ENCODE measurements at places on chromosomes 5 and 9.

DNA sequence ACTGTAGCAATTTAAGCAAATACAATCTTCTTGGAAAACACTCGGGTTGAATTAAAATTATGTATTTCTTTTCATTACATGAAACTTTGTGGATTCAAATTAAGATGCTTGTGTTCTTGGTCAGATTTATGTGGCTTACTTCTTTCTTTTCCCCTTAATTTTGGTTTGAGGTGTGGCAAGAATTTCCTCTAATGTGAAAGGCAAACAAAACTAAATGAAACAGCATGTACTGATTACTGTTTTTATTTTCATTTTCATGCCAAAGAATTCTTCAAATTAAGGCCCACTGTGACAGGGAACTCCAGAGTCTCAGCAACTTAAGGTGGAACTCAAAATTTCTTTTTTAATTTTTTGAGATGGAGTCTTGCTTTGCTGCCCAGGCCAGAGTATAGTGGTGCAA lies at the start of gene OMD:
TSS of gene OMD (minus strand) at position 132 of the 400 bp plus-strand sequence. CDS start 6,913 bp downstream, outside the sequence.
- DNase-seq, result no peak

- DNase-seq, result no peak
Measured at GRCh38 chr5:89946916-89947315, 462.6 kb downstream of the CETN3 start.

- DNase-seq, result no peak
Measured at GRCh38 chr5:180621311-180621710, 28.1 kb downstream of the FLT4 start.

DNA sequence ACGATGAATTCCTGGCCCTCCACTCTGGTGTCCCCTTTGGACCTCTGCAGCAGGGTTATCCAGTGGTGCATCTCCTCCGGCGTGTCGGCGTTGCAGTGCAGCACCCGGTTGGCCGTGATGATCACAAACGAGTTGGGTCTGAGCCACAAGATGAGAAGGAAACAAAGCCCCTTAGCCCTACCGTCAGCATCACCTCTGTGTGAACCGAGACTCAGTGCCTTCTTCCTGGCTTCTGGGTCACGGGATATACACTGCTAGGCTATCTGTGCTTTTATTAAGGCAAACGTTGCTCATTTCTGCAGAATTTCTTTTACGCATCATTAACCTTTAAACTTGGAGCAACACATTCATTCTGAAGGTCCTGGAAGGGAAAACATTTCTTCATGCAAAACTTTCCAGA lies 65.1 kb upstream of the RETREG1 start:
- DNase-seq, result no peak

- no peak for DNase-seq
Measured at GRCh38 chr9:93891050-93891449, 64.1 kb downstream of the BARX1 start.

- DNase-seq, result no peak
Measured at GRCh38 chr5:142281008-142281367, 43.8 kb downstream of the SPRY4 start.

GRCh38 chr5:176514244-176514950 lies 22.8 kb downstream of the RNF44 start:
- DNase-seq, result no peak

DNA sequence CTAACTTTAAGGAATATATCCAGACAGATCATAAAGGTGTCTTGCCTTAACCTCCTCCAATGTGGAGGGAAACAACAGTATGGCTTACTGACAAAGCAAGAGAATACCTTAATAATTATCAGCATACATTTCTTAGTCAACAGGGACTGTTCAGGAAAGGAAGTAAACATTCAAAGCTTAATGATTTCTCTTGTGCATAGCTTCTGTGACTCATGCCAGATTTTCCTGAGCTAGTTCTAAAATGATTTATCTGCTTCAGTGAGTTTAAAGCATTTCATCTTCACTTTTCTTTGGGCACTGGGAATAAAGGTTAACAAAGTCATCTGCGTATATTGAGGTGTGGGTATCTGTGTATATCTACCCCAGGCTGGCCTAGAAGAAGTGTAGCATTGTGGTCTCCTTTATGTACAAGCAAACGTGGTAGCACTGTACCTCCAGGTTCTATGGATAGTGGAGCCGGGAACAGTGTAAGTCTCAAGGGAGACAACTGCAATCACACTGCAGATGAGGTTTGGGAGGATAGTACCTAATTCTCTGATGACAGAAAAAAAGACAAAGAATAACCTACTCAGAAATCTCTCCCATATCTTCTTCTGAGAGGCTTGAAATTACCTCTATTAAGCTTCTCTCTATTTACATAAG lies 284.1 kb downstream of the HCN1 start:
- DNase-seq, result no peak

DNA sequence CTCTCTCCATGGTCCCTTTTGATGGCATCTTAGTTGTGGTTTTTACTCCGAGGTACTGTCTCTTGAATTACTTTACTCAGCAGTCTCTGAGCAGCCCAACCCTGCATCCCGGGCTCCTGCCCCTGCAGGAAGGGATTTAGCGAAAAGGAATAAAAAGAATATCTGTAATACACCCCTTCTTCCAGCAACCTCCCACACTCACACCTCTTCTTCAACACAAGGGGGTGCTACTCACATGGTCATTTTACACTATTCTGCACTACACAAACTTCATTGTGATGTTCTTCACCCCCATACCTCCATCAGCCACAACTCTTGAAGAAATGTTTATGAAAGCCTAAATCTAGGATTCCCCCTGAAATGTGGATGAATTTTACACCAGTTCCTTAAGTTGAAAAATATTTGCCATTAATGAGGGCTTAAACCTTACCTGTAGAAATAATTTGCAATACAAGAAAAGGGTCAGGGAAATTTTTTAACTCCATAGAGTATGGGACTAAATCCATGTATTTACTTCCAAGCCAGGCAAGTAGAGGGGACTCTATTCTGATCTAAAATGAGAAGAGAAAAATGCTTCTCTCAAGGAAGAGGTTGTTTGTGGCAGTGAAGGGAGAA lies 26.0 kb downstream of the TPD52L3 start:
- no peak for DNase-seq

GRCh38 chr9:119273984-119274665 lies 95.1 kb downstream of the BRINP1 start:
- no peak for DNase-seq

GRCh38 chr9:107086460-107086859 lies 196.6 kb upstream of the RAD23B start:
- DNase-seq, result no peak

GRCh38 chr5:62718324-62718723 lies 139.7 kb downstream of the LRRC70 start:
- DNase-seq, result no peak

GRCh38 chr5:154193701-154194121 lies 3.2 kb downstream of the GALNT10 start:
- no peak for DNase-seq

GRCh38 chr9:1231998-1232919 lies 182.1 kb downstream of the DMRT2 start:
- DNase-seq, result no peak

GRCh38 chr5:161058781-161059180 lies 206.8 kb upstream of the ATP10B start:
- DNase-seq, result no peak

DNA sequence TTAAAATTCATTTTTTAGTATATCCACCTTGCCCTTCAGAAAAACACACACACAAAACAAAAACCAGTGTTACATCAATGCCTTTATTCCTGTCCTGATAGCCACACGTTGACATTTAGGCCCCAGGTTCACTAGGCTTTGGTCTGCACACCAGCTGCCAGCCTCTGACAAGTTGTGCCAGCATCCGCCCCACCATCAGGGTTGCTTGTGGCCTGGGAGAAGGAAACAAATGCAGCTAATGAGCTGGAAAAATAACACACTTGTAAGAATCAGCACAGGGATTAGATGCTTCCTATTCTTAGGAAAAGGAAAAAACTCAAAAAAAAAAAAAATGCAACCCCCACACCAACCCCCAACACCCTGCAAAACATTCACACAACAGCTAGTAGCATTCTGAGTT lies 404.0 kb upstream of the GRIA1 start:
- DNase-seq, result no peak

DNA sequence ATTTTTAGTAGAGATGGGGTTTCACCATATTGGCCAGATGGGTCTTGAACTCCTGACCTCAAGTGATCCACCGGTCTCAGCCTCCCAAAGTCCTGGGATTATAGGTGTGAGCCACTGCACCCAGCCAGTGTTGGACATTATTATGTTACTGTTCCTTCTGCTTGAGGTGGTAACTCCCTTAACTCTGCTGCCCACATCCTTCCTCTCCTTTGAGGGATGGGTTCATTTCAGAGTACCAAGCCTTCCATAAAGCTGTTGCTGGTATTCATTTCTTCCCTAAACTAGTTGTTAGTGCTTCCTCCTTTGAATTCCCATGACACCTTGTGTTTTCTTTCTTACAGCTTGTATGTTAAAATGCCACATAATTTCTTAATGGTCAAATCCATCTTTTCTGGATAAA lies 54.0 kb downstream of the CTNNA1 start:
- no peak for DNase-seq

- no peak for DNase-seq
Measured at GRCh38 chr9:2453701-2454100, 167.9 kb upstream of the VLDLR start.

- DNase-seq, result no peak
Measured at GRCh38 chr9:119793218-119793617, 424.0 kb upstream of the BRINP1 start.

DNA sequence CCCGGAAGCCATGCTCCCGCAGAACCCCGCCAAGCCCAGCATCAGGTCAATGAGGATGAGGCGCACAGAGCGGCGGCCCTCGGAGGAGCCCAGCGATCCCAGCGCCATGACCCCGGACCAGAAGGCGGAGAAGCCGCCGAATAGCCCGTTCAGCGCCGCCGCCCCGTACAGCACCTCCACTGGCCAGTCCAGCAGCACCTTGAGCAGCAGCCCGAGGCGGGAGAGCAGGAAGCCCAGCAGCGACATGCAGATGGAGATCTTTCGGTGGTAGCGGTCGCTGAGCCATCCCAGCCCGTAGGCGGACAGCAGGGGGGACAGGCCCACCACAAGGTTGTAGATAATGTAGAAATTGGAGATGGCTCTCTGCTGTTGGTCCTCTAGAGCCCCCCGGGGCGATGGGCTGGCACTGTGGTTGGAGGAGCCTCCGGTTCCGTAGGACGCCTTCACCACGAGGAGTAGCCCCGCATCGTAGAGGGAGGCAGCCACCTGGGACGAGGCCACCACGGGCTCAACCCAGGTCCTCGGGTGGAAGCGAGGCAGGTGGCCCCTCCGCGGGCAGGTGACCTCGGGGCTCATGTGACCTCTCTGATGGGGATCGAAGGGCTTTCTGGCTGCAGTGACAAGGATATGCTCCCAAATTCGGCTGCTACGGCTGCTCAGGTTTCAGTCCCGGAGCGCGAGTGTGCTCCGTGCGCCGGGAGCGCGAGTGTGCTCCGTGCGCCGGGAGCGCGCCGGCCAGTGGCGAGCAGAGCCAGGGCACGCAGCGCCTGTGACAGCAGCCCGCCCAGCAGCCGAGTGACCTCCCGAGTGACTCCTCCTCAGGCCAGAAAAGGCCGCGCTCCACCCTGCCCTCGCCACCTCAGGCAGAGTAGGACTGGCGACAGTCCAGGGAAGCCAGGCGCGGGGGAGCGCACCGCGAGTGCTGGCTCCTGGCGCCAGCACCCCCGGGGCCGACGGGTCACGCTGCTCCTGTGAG lies at the start of gene SLC46A2:
TSS of gene SLC46A2 (minus strand) at position 771 of the 976 bp plus-strand sequence. CDS start at position 576, 195 bp downstream.
- DNase-seq, result no peak

DNA sequence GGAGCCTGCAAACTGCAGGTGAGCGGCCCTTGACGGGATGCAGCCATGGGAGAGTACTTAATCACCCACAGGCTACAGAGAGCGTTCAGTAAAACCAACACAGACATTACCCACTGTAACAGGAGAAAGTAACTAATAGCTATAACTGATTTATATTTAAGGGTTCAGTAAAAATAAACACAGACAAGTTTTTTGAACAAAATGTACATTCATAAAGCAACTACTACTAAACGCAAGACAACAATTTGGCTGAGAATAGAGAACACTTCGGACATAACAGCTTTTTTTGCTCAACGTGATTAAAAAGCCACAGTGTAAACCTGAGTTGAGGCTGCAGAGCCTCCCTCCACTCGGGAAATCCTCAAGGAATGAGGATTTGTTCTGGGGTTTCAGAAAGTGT lies 61.7 kb downstream of the LIFR start:
- DNase-seq, result no peak

- DNase-seq, result no peak
Measured at GRCh38 chr5:96079075-96079474, 117.4 kb upstream of the ELL2 start.

DNA sequence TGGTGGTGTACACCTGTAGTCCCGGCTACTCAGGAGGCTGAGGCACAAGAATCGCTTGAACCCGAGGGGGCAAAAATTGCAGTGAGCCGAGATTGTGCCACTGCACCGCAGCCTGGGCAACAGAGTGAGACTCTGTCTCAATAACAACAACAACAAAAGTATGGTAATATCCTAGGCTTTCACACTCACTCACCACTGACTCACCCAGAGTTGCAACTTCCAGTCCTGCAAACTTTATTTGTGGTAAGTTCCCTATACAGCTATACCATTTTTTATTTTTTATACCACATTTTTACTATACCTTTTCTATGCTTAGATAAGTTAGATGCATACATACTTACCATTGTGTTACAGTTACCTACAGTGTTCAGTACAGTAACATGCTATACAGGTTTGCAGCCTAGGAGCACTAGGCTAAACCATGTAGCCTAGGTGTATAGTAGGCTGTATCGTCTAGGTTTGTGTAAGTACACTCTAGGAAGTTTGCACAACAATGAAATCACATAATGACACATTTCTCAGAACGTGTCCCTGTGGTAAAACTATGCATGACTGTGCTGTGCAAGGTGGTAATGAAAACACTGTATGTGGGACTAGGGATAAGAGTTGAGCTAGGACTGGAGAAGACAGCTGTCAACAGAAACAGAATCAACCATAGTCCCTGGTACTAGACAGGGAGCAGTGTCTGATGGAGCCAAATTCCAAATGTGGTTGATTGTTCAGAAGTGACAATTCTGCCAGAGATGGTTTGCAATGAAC lies 109.5 kb upstream of the RAD23B start:
- no peak for DNase-seq

- no peak for DNase-seq
Measured at GRCh38 chr5:59616413-59616812, 277.1 kb downstream of the PDE4D start.

DNA sequence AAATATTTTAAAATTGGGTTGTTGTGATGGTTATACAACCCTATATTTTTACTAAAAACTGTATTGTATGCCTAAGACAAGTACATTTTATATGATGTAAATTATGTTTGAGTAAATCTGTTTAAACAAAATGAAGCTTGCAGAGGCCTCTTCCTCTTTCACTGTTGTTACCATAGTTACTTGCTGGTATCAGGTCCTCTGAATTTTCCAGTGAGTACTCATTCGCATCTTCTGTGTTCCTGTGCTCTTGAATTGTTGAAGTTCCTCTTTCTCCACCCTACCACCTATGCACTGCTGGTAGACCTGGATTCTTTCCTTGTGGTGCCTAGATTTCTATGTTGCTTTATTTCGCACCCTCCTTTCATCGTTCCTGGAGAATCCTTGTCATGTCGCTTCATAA lies 938.5 kb upstream of the ACO1 start:
- DNase-seq, result no peak

GRCh38 chr5:127014573-127014972 lies 15.8 kb downstream of the MARCHF3 start:
- no peak for DNase-seq
